Activated CD4-positive, alpha-beta T cell treated with anti-CD3 and anti-CD28 coated beads, Interleukin-2, amount 50 U/mL, for 1 hour (primary cell): ENCODE measurements at places on chromosomes 2 and 18.

- DNase-seq, result no peak
Measured at GRCh38 chr2:128488434-128488833, 169.8 kb upstream of the HS6ST1 start.

- DNase-seq, result no peak
Measured at GRCh38 chr2:99275882-99276281, 20.4 kb upstream of the LYG2 start.

DNA sequence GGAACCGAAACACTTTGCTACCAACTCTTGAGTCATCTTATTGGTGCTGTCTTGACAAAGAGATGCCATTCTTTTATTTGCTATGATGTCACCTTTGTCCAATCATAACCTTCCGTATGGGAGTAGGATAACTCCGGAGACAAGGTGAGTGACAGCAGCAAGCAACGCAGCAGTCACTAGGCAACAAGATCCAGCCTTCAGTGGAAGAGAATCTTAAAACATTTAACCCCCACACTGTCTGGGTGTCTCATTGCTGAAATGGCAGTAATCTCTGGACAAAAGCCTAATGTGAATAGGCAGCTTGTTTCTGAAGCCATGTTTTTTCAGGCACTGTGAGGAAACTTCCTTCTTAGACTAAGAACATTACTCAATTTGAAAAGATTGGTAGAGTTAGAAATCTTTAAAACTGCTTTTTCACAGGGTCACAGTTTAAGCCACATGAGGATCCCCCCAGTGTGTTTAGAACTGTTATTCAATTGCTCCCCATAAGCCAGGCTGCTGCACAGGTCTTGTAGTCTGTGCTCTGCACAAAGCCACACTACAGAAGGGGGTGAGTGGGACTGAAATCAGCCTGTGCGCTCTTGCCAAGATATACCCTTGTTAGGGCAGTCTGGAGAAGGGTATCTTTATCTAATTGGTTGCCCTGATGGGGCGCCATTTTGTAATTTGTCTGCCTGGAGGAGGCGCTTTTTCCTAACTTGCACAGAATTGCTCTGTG is 131.5 kb upstream of the STON1 start:
- no peak for DNase-seq

- no peak for DNase-seq
Measured at GRCh38 chr18:30489890-30490643, 552.5 kb downstream of the DSC3 start.

- peak; percentile 72 for DNase-seq
Measured at GRCh38 chr2:20411361-20411894, 35.4 kb upstream of the RHOB start.

- no peak for DNase-seq
Measured at GRCh38 chr18:34709750-34710441, at the start of gene DTNA. TSS of gene DTNA (plus strand) at chr18:34710298. CDS start at chr18:34755977, 45,679 bp downstream.

DNA sequence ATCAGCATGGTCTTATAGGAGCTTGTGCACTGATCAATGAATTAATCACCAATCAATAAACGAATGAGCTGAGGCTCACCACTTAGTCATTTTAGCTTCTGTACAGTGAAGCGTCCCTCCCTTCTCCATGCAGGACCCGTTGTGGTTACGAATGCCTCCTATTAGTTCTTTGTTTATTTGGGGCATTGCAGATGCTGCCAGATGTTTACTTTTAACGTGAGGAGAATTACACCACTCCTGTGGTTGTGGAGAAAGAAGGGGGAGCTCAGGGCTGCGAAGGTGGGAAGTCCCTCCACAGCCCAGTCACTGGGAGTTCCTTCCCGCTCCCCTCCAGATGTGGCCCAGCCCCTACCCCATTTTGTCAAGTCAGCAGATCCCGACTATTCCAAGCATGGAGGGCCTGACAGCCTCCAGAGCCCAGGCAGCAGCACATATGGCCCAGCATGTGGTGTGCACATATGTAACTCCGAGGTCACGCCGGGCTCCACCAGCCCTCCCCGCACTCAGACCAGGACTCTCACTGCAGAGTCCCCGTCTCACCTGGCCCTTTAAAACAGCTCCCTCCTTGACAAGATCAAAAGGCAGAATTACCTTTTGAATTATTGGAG is 20.9 kb downstream of the PKDCC start:
- no peak for DNase-seq

DNA sequence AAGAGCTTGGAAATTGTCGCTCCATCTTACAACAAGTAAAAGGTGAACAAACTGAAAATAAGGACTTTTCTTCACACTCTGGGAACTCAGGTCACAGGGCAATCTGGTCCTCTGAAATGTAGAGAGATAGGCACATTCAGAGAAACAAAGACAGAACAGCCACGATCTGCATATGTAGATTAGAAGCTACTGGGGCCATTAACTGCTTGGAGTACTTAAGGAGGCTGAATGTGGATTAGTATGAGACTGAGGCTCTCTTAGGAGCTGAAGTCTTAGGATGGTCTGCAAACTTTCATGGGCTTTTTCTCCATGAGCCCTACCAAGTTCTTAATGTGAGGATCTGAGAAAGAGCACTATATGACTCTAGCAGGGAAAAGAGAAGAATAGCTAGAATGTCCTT is 265.3 kb upstream of the NXPH2 start:
- no peak for DNase-seq

- DNase-seq, result no peak
Measured at GRCh38 chr2:34242763-34243123, 643.6 kb upstream of the FAM98A start.

- DNase-seq, result no peak
Measured at GRCh38 chr2:9330612-9331270, 92.6 kb downstream of the ITGB1BP1 start.

DNA sequence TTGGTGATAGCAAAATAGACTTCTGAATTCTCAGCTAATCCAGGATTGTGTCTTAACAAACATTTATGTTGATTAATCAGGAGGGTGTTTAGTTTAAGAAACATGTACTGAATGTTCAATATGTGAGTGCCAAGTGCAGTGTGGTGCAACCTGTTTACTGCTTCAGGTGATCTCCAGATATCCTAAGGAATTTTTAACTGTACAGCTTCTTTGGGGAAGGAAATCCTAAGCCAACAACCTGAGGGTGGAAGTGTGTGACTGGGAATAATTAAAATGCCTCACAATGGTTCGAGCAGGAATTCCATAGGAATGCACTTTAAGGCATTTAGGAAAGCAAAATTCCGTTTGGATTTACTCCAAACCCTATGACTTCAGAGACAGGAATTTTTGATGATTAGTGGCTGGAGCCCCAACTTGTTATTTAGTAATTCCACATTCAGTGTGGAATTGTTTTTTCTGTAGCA is 16.4 kb downstream of the CRIM1 start:
- DNase-seq, result no peak

DNA sequence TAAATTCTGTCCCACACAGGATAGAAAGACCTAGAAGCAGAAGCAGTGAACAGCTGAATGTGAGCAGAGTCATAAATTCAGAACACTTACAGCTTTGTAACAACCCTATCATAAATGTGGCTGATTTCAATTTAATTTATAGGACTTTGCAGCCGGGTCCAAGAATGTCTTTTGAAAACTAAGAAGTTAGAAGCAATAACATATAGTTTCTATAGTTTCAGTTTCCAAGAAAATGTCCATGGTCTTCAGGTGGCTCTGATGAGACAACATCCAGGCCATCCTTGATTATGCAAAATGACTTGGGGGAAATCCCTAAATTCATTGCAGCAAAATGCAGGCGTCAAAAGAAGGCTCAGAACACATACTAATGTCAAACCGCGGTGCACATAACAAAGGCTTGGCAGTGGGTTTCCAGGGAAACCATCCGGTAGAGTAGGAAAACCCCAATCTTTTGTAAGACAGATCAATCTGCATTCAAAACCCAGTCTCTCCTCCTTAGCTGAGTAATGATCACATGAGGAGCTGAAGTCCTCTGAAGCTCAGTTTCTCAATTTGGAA is 442.2 kb upstream of the ID2 start:
- no peak for DNase-seq

DNA sequence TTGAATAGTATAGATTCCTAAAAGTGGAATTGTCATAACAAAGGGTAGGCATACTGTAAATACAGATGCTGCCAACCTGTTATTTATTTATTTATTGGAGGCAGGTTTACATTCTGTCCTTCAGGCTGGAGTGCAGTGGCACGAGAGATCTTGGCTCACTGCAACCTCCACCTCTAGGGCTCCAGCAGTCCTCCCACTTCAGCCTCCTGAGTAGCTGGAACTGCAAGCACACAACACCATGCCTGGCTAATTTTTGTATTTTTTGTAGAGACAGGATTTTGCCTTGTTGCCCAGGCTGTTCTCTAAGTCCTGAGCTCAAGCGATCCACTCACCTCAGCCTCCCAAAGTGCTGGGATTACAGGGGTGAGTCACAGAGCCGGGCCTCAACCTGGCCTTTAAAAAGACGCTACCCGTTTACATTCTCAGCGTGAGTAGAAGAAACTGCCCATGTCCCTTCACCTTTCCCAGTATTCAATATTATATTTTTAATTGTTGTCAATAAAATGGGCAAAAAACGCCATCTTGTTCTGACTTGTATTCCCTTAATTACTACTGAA is 3.0 kb upstream of the ROCK2 start:
- no peak for DNase-seq

GRCh38 chr2:234404957-234405356 is 91.9 kb downstream of the ARL4C start:
- no peak for DNase-seq

DNA sequence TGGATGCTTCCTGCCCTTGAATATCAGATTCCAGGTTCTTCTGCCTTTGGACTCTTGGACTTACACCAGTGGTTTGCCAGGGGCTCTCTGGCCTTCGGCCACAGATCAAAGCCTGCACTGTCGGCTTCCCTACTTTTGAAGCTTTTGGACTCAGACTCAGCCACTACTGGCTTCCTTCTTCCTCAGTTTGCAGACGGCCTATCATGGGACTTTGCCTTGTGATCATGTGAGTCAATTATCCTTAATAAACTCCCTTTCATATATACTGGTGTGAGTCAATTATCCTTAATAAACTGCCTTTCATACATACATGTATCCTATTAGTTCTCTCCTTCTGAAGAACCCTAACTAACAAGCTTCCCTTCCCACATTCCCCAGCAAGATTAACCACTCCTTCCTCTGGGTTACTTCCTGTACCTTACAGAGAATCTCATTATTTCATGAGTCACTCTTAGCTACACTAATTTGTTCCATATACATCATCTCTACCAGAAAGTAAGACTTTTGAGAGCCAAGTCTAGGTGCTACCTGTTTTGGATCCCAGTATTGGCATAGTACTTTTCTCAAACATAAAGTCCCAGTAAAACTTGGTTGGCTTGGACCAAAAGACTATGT is 31.3 kb upstream of the LRATD1 start:
- DNase-seq, result no peak

GRCh38 chr2:190343536-190344275 is at the start of gene INPP1:
TSS of gene INPP1 (plus strand) at chr2:190343589. CDS start at chr2:190360103, 16,514 bp downstream.
- DNase-seq, result peak; percentile 28

DNA sequence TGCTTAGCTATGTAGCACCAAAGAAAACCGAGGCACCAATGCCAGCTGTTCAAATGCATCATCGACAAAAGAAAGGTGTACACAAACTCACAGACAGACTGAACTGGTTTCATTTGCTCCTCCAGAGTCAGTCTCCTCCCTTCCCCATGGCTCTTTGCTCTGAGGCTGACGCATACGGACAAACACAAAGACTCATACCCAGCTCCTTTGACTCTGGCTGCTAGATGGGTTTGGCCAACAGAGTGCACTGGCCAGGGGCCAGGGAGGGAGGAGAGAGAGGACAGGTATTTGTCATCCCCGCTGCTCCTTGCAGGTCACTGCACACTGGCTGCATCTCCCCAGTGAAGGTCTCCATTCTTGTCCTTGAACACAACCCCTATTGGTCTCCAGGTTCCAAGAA is 40.7 kb downstream of the DNER start:
- no peak for DNase-seq

DNA sequence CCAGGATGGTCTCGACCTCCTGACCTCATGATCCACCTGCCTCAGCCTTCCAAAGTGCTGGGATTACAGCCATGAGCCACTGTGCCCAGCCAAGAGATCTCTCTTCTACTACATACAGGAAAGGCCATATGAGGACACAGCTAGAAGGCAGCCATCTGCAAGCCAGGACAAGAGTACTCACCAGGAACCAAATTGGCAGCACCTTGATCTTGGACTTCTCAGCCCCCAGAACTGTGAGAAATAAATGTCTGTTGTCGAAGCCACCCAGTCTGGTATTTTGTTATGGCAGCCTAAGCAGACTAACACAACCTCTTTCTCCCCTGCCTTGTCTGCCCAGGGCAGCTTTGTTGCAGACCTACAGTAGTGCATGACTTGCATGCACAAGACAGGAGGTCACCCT is 211.3 kb upstream of the HAAO start:
- DNase-seq, result no peak

GRCh38 chr2:41803361-41803760 is 244.5 kb upstream of the PKDCC start:
- no peak for DNase-seq

GRCh38 chr2:122166820-122167219 is 411.4 kb downstream of the TSN start:
- DNase-seq, result no peak

DNA sequence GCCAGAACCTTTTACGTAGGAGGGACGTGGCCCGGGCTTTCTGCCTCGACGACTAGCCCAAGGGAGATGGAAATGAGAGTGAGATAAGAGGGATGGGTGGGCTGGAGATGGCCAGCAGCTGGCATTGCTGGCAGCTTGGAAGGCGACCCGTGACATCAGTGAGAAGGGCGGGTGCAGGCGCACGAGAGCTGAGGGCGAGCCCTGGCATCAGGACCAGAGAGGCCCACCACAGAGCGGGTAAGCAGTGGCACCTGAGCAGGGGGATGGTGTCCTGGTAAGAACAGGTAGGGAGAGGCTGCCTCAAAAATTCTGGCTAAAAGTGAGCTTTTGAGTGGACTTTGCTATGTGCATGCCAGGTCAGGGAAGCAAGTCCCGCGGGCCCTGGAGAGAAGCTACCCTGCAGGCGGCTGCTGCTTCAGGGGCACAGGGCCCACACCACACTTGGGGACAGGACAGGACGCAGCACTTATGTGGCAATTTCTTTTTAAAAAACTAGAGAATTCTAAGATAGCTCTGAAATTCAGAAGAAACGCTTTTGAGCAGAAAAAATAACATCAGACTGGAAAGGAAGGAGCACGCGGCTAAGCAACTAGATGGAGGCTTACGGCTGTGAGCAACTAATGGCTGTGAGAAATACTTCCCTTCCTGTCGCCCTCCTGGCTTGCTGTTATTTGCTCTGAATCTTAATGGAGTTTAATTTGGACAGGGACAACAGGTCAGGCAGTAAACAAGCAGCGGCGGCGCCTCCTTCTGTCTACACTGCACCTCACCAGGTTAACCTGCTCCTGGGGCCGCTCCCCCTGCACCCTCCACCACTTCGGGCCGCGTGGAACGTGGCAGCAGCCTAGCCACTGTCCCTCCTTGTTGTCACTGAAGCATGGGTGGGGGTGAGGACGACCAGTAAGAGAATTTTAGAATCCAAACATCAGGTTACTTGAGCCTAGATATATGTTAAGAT is 20.5 kb downstream of the THAP4 start:
- no peak for DNase-seq

- DNase-seq, result peak; percentile 31
Measured at GRCh38 chr2:101205521-101206479, 46.9 kb upstream of the CNOT11 start.

- no peak for DNase-seq
Measured at GRCh38 chr2:186732843-186733242, 39.0 kb downstream of the FAM171B start.
